ENCODE measurements at places on chromosomes 6 and 20. TPM values are rescaled to one million over a fixed set of nuclear protein-coding genes. Genes with fewer than 3 reads are reported as not detected.

- H3K4me1 ChIP-seq: no peaks in the 10 kb centered on the region
- H3K27ac ChIP-seq: no peak overlapping the region
- H3K36me3 ChIP-seq: no peaks in the 10 kb centered on the region
- H3K27me3 ChIP-seq: no peaks in the 10 kb centered on the region
Observed at GRCh38 chr20:61662968-61663331, 402.7 kb downstream of the TAF4 start.

DNAH8 gene
- not detected for total RNA-seq

GRCh38 chr6:128511506-128511905 is 8.9 kb downstream of the PTPRK start:
- peaks cover 16% of the 10 kb centered on the region for H3K4me1 ChIP-seq
- H3K4me3 ChIP-seq: no peak overlapping the region
- no peak for DNase-seq
- H3K36me3 ChIP-seq: no peaks in the 10 kb centered on the region

THBD gene
- 1.6 TPM for total RNA-seq

HLA-DRB5 gene
- 1.9 TPM for total RNA-seq

DNA sequence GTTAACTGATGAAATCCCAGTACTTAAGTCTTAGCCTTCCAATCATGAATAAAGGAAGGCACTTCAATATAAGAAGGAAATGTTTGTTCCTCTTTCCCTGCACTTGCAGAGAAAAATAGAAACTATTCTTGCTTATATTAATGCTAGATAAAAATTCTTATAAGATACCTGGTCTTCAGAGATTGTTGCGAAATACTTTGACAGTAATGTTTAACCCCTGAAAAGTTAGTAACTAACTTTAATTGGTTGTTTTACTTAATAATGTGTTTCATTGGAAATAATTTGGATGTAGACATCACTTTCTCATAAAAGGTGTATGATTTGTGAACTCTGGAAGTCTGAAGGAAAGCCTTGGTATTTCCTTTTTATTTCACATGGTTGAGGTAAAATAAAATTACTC is 294.2 kb upstream of the SYNCRIP start:
- H3K4me1 ChIP-seq: no peaks in the 10 kb centered on the region
- no peak overlapping the region for H3K27ac ChIP-seq
- no peak for DNase-seq
- H3K36me3 ChIP-seq: no peaks in the 10 kb centered on the region

- no peaks in the 10 kb centered on the region for H3K36me3 ChIP-seq
- no peak overlapping the region for H3K27ac ChIP-seq
- peaks cover 9% of the 10 kb centered on the region for H3K4me1 ChIP-seq
- DNase-seq: peak; percentile 69
- peak overlapping the region; percentile 85 for H3K4me3 ChIP-seq
- peaks cover 46% of the 10 kb centered on the region for H3K27me3 ChIP-seq
Observed at GRCh38 chr6:41639809-41640371, 1.6 kb downstream of the MDFI start.

GRCh38 chr6:163955756-163956155 is 541.2 kb downstream of the QKI start:
- no peak overlapping the region for H3K4me3 ChIP-seq
- H3K27ac ChIP-seq: no peak overlapping the region
- H3K4me1 ChIP-seq: peaks cover 4% of the 10 kb centered on the region
- H3K36me3 ChIP-seq: no peaks in the 10 kb centered on the region
- DNase-seq: no peak

DNA sequence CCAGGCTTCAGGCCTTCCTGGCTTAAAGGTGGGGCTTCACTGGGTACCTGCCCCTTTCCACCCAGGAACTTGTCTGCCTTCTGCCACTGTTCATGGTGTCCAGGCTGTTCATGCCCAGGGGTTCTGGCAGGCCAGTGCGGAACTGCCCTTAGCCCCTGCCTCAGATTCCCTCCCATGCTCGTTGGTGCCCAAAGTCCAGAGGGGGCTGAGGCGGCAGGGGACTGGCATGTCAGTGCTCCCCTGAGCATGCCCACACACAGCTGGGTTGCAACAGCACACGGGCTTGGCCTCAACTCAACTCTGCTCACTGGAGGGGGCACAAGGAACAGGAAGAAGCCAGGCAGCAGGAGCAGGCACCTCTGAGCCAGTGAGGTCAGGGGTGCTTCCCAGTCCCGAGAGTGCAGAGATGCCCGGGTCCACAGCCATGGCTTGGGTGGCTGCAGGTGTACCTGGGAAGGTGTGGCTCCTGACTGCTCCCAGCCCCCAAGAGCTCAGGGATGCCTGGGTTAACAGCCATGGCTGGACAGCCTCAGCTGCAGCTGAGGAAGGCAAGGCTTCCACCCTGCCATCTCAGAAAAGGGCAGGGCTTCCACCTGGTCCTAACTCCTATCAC is 845.9 kb downstream of the EYS start:
- no peak for DNase-seq
- no peak overlapping the region for H3K27ac ChIP-seq
- no peak overlapping the region for H3K4me3 ChIP-seq
- no peaks in the 10 kb centered on the region for H3K36me3 ChIP-seq
- H3K4me1 ChIP-seq: no peaks in the 10 kb centered on the region
- no peaks in the 10 kb centered on the region for H3K27me3 ChIP-seq

DNA sequence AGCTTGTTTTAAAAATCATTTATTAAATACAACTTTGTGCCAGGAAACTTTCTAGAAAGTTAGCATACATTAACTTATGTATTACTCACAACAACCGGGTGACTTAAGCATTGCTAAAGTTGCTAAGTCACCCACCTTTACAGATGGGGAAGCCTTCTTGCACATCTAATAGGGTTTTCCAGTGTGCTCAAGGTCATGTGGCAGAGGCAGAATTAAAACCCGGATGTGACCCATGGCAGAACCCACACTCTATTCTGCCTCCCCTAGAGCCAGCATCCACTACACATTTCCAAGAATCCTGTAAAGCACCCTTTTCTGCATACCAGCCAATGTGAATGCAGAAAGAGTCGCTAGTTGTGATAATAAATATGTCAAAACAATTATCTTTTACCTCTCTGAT is 13.4 kb downstream of the LINC00237 start:
- peaks cover 13% of the 10 kb centered on the region for H3K4me1 ChIP-seq
- no peak overlapping the region for H3K4me3 ChIP-seq
- peaks cover 27% of the 10 kb centered on the region for H3K27me3 ChIP-seq

MOXD1 gene
- 1.3 TPM for total RNA-seq

- no peaks in the 10 kb centered on the region for H3K27me3 ChIP-seq
- H3K4me1 ChIP-seq: peaks cover 6% of the 10 kb centered on the region
- H3K27ac ChIP-seq: no peak overlapping the region
- no peak for DNase-seq
Observed at GRCh38 chr6:142009647-142010046, 123.1 kb upstream of the GJE1 start.

- peaks cover 72% of the 10 kb centered on the region for H3K36me3 ChIP-seq
- H3K4me3 ChIP-seq: no peak overlapping the region
- peak; percentile 37 for DNase-seq
- no peaks in the 10 kb centered on the region for H3K27me3 ChIP-seq
Observed at GRCh38 chr6:30192076-30192475, 21.1 kb downstream of the TRIM26 start.

GRCh38 chr6:167979436-167980139 is 17.9 kb upstream of the KIF25 start:
- DNase-seq: no peak
- no peaks in the 10 kb centered on the region for H3K27me3 ChIP-seq
- H3K27ac ChIP-seq: peak overlapping the region; percentile 69
- H3K4me1 ChIP-seq: peaks cover 13% of the 10 kb centered on the region

DNA sequence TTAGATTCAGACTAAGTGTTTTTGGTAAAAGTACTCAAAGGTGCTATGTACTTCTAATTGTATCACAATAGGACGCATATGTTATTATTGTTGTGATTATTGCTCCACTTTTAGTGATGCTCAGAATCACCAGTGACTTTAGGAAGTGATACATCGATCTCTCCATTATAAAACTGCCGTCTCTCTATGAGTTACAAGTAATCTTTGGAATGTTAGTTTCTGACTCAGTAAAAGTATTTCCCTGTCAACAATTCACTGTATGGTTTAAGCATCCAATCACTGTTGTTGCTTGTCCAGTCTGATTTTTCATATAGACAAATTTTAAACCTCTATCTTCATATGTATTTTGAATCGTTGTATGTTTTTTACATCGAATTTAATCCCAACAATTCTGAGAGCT is 9.4 kb downstream of the DCBLD1 start:
- H3K4me1 ChIP-seq: no peaks in the 10 kb centered on the region
- DNase-seq: no peak
- H3K27me3 ChIP-seq: no peaks in the 10 kb centered on the region
- H3K27ac ChIP-seq: no peak overlapping the region
- peaks cover 4% of the 10 kb centered on the region for H3K36me3 ChIP-seq
- H3K4me3 ChIP-seq: no peak overlapping the region

GRCh38 chr20:49656304-49656703 is 57.4 kb downstream of the B4GALT5 start:
- no peak overlapping the region for H3K27ac ChIP-seq
- DNase-seq: no peak
- H3K36me3 ChIP-seq: peaks cover 49% of the 10 kb centered on the region
- no peak overlapping the region for H3K4me3 ChIP-seq

ATP5F1E gene
- 54.5 TPM for total RNA-seq

DNA sequence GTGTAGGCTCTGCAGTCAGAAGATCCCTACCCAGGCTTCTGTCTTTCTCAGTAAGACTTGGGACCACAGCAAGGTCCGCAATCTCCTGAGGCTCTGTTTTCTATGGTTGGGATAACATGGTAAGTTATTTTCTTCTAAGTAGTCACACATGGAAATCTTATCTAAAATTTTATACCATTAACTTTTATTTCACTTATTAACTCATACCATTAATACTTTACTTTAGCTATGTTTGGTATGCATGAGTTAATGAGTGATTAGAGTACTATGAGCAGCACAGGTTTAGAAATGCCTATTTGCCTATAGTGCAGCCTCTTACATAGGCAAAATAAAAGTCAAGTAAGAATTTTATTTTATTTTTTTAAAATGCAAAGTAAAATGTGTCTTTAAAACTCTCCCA is 27.2 kb downstream of the GINM1 start:
- H3K4me1 ChIP-seq: no peaks in the 10 kb centered on the region
- no peak overlapping the region for H3K27ac ChIP-seq
- no peak for DNase-seq
- H3K27me3 ChIP-seq: no peaks in the 10 kb centered on the region

DNA sequence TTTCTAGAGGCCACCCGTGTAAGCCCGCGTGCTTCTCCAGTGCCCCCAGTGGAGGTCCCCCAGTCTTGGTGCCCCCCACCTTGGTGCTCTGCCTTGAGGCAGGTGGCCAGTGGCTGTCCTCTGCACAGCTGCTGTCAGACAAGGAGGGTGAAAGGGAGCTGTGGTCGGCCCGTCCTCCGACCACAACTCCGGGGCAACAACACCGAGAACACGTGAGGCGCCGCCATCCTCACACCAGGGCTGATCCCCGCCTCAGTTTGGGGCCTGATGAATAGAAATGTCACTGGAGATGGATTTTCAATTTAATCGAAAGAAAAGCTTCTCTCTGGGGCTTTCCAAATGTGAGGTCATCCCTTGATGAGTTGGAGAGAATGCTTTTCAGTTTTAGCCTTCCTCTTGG is 304.6 kb downstream of the CDH4 start:
- H3K36me3 ChIP-seq: no peaks in the 10 kb centered on the region
- H3K27me3 ChIP-seq: no peaks in the 10 kb centered on the region
- H3K4me3 ChIP-seq: no peak overlapping the region
- no peak overlapping the region for H3K27ac ChIP-seq
- H3K4me1 ChIP-seq: peaks cover 3% of the 10 kb centered on the region
- DNase-seq: no peak

GRCh38 chr6:47203938-47204611 is 105.6 kb downstream of the TNFRSF21 start:
- H3K36me3 ChIP-seq: no peaks in the 10 kb centered on the region
- peaks cover 8% of the 10 kb centered on the region for H3K4me1 ChIP-seq
- H3K4me3 ChIP-seq: no peak overlapping the region
- no peak for DNase-seq

GRCh38 chr6:63245909-63246308 is 34.6 kb downstream of the FKBP1C start:
- H3K27ac ChIP-seq: no peak overlapping the region
- H3K4me3 ChIP-seq: no peak overlapping the region
- H3K36me3 ChIP-seq: no peaks in the 10 kb centered on the region
- no peaks in the 10 kb centered on the region for H3K27me3 ChIP-seq

GRCh38 chr6:124076336-124077048 is 272.8 kb downstream of the NKAIN2 start:
- no peak overlapping the region for H3K4me3 ChIP-seq
- DNase-seq: no peak
- no peaks in the 10 kb centered on the region for H3K27me3 ChIP-seq
- no peak overlapping the region for H3K27ac ChIP-seq
- H3K4me1 ChIP-seq: no peaks in the 10 kb centered on the region

ID4 gene
- total RNA-seq: 39.3 TPM

FRS3 gene
- total RNA-seq: 7.5 TPM

Measured in endodermal cell (in vitro differentiated cells).